ENCODE measurements at places on chromosomes 4 and X. TPM values are rescaled to one million over a fixed set of nuclear protein-coding genes. Genes with fewer than 3 reads are reported as not detected.

DNA sequence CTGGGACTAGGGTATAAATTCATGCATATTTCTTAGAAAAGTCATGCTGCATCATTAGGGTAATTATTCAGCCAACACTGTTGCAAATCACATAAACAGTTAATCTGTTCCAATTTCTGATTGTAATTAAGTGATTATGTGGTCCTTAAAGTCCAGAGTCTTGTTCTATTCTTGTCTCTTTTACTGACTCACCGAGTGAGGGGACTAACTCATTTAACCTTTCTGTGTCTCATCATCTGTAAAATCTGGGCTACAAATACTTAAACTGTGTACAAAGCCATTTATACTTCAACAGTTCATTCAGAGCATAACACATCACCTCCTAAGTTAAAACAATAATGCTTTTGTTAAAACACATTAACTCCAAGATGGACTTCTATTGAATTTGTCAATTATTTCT is 65.4 kb upstream of the KLHL13 start:
- no peak for DNase-seq

GRCh38 chr4:163195247-163195765 is 28.6 kb upstream of the NAF1 start:
- DNase-seq: no peak

GRCh38 chrX:120485638-120486520 is 16.8 kb upstream of the LAMP2 start:
- DNase-seq: peak; percentile 89

GRCh38 chrX:24167719-24168472 is 18.4 kb downstream of the ZFX start:
- no peak for DNase-seq

- no peak for DNase-seq
These were observed 147.2 kb downstream of the SOWAHB start for GRCh38 chr4:76750716-76751115.

GRCh38 chrX:47218280-47218919 is at the start of gene CDK16:
CDK16 (plus strand) TSS chrX:47218681; CDS start chrX:47223558, 4,877 bp downstream.
- peak; percentile 94 for DNase-seq

DNA sequence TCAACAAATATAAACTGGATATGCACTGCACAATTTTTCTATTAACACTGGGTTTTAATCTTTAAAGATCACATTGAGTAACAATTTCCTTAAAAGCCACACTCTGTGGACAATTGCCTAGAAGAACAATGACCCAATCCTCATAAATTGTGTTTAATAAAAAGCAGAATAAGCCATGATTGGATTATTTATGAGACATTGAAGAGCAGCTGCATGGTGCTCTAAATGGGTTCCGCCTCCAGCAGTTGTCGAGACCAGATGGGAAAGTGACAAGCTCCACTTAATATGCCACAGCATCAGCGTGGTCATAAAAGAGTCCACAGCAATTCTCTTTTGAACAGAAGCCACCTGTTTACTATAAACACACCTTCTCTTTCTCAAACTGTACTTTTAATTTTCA is 635.2 kb upstream of the FRG1 start:
- DNase-seq: no peak

DNA sequence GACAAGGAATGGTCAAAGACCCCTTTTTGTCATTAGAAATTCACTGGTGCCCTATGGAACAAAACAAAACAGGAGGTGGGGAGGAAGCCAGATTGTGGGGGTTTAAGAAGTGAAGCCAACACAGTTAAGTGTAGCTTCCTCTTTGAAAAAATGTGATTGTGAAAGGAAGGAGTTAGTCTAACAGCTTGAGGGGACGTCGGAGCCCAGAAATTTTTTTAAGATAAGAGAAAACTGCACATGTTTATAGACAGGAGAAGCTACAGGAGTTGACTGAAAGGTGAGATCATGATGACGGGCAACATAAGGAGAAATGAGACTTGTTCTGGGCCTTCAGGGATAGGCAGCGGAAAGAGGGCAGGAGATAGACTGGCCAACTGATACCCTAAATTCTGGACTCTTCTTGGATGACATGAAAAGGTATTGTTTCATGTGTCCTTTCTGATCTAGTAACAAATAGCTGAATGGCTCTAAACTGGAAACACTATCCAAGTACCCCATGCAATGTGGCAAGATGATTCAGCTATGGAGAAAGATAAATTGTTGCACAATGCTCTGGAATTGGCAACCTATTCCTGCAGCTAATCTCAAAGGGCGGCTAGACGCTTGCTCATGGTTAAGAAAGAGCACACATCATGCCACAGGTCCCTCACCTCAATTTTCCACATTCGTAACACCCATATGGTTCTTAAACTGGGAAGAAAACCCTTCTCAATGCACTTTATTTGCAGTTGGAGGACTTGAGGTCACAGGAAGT is 3.7 kb upstream of the HDAC8 start:
- no peak for DNase-seq

GRCh38 chr4:38802561-38803355 is 1.8 kb downstream of the TLR1 start:
- DNase-seq: no peak

- no peak for DNase-seq
These were observed 614.1 kb upstream of the HS3ST1 start for GRCh38 chr4:12042818-12043217.

DNA sequence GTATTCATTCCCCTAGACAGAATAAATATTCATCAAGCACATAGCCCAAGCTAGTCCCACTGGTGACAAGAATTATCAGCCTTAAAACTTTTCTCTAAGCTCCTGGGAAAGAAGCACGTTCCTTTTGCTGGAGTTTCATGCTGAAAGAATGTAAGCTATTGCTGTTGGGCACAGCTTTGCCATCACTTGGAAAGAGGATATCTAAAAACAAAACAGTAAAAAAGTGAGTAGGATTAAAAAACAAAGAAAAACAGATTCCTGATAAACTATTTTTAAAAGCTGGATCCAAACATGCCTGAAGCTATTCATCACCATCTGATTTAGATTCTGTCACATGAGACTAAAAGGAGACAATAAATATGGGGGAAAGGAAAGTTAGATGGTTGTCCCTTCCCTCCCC is 176.8 kb downstream of the SCFD2 start:
- no peak for DNase-seq

DNA sequence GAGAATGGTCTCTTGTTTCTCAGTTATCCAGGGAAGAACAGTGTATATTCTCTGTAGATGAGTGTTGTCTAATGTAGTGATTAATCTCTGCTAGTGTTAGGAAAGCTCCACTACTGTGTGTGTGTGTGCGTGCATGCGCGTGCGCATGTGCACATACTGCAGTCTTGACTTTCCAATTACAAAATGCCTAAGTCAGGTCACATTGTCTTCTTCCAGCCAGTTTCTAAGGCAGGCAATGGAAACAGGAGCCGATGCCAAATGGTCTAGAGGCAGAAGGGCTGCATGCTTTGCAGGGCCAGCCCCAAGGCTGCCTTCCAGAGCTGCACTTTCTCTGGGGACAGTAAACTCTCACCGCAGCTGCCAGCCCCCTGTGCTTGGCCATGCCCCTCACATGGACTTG is 30.5 kb upstream of the NAP1L5 start:
- DNase-seq: peak; percentile 88

DNA sequence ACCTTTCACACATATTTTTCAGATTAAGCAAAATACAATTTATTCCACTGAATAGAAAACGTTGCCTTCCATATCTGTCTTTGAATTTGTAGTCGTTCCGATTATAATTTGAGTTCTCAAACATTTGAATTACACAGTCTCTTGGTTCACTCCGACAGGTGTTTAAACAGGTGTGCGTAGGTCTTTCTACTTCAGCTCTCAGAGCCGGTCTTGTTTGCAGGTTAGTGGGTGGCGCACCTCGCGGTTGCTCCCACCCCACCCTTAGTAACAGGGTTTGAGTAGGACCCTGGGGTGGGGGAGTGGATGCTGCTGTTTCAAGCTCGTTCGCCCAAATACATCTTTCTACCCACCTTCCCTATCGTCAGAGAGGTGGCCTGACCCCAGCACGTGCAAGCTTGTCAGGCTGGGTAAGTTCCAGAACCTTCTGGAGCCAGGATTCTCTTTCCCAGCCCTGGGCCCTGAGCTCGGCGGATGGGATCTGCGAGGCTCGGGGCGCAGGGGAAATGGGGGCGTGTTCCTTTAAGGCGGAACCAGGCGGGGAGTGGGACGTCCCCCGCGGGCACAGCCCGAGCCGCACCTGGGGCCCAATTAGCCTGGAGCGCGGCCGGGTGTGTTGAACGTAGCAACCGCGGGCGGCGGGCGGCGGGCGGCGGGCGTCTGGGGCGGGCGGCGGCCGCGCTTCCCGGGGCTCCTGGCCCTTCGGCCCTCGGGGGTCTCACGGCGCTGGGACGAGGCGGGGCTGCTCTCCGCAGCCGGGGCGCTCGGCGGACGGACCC is at the start of gene FAM149A:
FAM149A (plus strand) TSS at position 591 of the 776 bp plus-strand sequence.
- no peak for DNase-seq

GRCh38 chr4:85407546-85407945 is 67.4 kb upstream of the ARHGAP24 start:
- no peak for DNase-seq

DNA sequence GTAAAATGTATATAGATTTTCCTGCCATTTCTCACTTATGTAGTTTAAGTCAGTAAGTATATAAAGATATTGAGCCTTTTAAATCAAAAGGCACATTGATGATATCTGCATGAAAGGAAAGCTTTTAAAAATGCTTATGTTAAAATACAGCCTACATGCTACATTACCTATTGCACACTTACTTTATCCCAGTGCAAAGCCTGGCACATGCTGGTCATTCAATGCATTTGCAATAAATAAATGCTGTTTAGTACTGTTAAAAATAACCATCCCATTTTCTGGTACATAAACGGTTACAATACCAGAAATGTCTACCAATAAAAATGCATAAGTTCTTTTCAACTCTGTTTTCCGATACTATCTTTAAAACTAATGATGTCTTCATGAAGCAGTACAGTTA is 22.1 kb upstream of the SPATA4 start:
- DNase-seq: no peak

DNA sequence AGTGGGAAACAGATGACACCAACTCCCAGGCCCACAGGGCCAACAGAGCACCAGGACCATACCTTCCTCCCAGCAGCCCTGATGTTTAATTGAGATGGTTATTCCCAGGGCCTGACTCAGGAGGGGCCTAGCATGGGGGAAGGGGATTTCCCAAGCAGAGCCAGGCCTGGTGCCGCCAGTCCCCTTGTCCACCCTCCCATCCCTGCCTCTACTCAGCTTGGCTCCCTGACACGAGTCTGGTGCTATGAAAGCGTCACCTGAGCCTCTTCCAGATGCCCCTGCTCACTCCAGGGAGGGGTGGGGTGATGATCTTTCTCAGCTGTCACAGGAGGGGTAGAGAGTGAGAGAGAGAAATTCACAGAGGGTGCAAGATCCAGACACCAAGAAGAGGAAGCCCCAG is 72.7 kb downstream of the EFNB1 start:
- no peak for DNase-seq

GRCh38 chr4:87144356-87144755 is 76.1 kb downstream of the KLHL8 start:
- no peak for DNase-seq

GRCh38 chrX:86171366-86171765 is 23.1 kb downstream of the DACH2 start:
- no peak for DNase-seq

DNA sequence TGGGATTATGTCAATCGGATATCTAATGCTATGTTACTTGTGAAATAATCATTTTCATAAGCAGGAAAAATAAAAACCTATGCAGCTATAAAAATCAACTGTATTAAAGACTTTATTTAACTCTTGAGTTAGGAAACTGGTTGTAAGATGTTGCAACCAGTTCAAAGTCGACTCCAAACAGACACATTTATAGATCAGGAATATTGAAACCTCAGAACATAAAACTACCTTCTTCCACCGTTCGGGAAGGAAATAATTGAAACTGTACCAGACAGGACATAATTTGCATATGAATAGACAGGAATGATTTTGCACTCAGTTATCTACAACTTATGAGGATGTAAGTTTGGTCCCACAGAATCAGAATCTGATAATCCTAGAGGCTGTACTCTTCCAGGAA is 181.8 kb upstream of the STS start:
- DNase-seq: no peak

DNA sequence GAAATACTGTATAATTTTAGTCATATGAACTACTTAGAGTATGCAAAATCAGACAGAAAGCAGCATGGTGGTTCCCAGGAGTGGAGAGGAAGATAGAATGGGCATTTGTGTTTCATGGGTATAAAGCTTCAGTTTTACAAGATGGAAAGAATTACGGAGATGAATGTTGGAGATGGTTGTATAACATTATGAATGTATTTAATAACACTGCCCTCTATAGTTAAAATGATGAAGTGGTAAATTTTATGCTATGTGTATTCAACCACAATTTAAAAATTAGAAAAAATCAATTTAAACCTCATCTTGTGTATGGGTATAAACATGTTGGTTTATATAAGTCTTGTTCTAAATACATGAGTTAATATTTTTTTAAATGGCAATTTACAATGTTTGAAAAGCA is 521.1 kb downstream of the FSTL5 start:
- DNase-seq: no peak

DNA sequence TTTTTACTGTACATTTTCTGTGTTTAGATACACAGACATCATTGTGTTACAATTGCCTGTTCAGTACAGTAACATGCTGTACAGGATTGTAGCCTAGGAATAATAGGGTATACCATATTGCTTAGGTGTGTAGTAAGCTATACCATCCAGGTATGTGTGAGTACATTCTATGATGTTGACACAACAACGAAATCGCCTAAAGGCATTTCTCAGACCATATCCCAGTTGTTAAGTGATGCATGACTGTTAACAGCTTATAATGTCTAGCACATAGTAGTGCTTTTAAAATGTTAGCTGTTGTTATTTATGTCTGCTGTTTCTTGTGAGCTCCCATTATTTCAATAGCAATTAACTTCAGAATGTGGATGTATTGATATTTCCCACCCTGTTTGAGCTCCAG is 4.5 kb downstream of the PRRG1 start:
- no peak for DNase-seq

DNA sequence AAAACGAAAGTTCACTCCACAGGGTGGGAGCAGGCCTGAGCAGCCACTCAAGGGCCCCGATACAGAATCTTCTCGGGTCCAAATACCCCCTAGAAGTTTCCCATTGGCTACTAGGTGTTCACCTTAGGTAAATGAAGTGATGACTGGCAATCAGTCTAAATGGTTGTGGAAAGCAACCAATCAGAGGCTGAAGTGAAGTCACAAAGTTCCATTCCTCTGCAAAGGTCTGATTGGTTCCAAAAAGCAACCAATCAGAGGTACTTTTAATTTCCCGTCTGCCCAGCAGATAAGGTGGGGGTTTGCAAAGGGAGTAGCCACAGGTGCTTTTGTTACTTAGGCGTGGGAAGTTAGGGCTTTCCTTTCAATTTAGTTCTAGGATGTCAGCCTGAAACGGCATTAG is 58.2 kb upstream of the NKAP start:
- DNase-seq: no peak

- no peak for DNase-seq
These were observed 7.0 kb downstream of the VAMP7 start for GRCh38 chrX:155888139-155888538.

- no peak for DNase-seq
These were observed 150.6 kb downstream of the CDS1 start for GRCh38 chr4:84733343-84734033.

Gene STBD1
- total RNA-seq: 37.4 TPM

Gene MFAP3L
- 5.7 TPM for total RNA-seq

Gene SLC16A2
- 11.9 TPM for total RNA-seq

Gene PNMA6F
- not detected for total RNA-seq

Gene BLOC1S4
- 9.7 TPM for total RNA-seq

Gene NHSL2
- 32.4 TPM for total RNA-seq

Gene NAP1L5
- 9.3 TPM for total RNA-seq

Gene PCDH11X
- 0.60 TPM for total RNA-seq

Gene FREM3
- total RNA-seq: not detected

Gene CT45A2
- not detected for total RNA-seq

Gene GLRA2
- not detected for total RNA-seq

Gene CDX4
- total RNA-seq: not detected

Gene HMX1
- total RNA-seq: 0.19 TPM

Gene TLL1
- total RNA-seq: 7.8 TPM

Data from posterior vena cava (tissue), 2 donors.